Esophagus mucosa (tissue), 1 donor: ENCODE measurements at places on chromosomes 4 and X.

GRCh38 chr4:3387154-3387942 lies 54.4 kb upstream of the HGFAC start:
- ATAC-seq = no peak

GRCh38 chr4:127622921-127623796 lies 9.6 kb upstream of the INTU start:
- ATAC-seq = peak; percentile 82

GRCh38 chrX:134711135-134711921 lies 53.1 kb upstream of the PLAC1 start:
- no peak for ATAC-seq

- peak; percentile 56 for ATAC-seq
Observed at GRCh38 chr4:98928131-98928504, 815 bp downstream of the EIF4E start.
